ENCODE measurements at places on chromosomes 12 and 14. TPM values are rescaled to one million over a fixed set of nuclear protein-coding genes. Genes with fewer than 3 reads are reported as not detected.
A peak's percentile ranks its signal among the peaks of the same experiment; 100 is the strongest.

DNA sequence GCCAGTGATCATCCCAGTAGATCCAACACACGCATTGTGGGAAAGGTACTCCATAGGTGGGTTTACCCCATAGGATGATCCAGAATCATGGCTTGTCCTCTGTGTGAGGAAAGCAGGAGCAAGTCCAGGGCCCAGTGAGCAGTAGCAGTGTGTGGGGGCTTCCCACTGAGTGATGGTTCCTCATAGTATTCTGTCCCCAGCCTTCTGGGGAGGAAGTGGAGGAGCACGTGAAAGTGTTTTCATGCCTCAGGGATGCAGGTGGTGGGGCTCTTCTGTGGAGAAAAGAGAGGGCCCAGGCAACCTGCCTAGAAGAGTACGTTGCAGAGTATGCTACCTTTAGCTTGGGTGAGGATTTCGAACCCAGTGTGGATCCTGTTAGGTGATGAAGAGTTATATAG is 56.5 kb downstream of the SUSD6 start:
- DNase-seq: no peak

GRCh38 chr12:58481811-58482210 is 438.5 kb downstream of the LRIG3 start:
- no peak for DNase-seq

The AJUBA gene
- 67.6 TPM for total RNA-seq

The RAPGEF3 gene
- total RNA-seq: 0.83 TPM

- DNase-seq: no peak
Measured at GRCh38 chr14:49280566-49280965, 305.6 kb downstream of the RPS29 start.

DNA sequence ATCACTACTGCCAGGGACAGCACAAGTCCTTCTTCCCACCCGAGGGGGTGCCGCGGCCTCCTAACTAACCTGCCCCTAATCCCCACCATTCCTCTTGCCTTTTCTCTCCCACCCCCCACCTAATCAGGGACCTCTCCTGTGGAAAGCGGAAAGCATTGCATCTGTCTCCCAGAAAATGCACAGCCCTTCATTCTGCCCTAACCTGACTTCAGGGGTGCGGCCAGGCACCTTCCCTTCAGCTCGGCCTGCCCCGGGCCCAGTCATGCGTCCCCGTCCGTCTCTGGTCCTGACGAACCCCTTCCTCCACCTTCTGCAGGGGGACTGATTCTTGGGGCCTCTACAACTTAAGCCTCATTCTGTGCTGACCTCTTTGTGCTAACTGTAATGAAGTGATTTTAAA is 43.9 kb upstream of the TRAF3 start:
- DNase-seq: no peak

DNA sequence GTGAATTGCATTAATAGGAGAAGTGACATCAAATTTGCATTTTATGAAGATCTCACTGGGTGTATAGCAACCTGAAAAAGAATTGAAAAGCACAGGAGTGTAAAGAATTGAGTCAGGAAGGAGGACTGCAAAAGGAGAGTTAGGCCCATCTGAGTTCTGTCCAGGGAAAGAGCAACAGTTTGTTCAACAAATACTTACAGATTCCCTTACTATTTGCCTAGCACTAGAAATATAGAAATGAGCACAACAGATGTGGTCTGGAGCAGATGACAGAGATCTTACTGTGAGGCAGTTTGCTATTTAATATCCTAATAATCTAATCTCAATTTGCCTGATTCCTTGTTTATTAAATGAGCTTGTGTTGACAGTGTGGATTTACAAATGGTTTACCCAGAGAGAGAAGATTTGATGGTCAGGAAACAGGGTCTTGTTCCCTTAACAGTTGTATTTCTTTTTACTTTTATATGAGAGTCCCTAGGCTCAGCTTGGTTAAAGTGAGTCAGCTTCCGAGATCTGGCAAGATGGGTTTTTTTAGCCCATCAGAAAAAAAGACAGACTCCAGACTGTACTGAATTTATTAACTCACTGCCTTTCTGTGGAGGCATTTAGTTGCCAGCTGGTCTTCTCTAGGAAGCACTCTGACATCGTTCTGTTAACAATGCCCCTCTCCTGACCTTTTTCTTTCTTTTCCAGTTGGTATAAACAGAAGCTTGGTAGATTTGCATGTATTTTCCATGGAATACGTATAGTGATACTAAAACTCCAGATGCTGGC is 229.7 kb downstream of the TTC6 start:
- DNase-seq: no peak

GRCh38 chr14:94125659-94126418 is 3.6 kb downstream of the IFI27L2 start:
- no peak for DNase-seq

DNA sequence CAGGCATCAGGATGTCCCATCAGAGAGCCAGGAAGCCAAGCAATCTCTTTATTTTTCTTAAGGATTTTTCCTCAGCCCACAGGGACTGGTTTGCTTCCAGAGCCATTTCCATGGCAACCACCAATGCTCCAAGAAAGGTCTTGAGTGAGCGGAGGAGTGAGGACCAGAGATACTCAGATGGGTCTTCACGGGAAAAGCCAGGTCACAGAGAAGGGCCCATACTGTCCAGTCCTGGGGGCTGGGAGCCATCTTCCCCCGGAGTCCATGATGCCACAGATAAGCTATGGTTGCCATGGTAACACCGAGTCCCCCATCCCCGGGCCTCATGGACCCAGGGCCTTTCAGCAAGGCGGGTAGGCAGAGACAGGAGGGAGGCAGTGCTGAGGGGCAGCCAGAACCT is 28.6 kb downstream of the CMKLR1 start:
- no peak for DNase-seq

- no peak for DNase-seq
Measured at GRCh38 chr12:111798182-111798581, 31.4 kb downstream of the ALDH2 start.

The RTN1 gene
- total RNA-seq: 0.18 TPM

The HIP1R gene
- total RNA-seq: 9.7 TPM

The ZNF705A gene
- not detected for total RNA-seq

GRCh38 chr12:121776190-121777098 is 17.0 kb downstream of the RHOF start:
- peak; percentile 44 for DNase-seq

- DNase-seq: peak; percentile 57
Measured at GRCh38 chr12:51071663-51072062, 11.7 kb downstream of the CSRNP2 start.

DNA sequence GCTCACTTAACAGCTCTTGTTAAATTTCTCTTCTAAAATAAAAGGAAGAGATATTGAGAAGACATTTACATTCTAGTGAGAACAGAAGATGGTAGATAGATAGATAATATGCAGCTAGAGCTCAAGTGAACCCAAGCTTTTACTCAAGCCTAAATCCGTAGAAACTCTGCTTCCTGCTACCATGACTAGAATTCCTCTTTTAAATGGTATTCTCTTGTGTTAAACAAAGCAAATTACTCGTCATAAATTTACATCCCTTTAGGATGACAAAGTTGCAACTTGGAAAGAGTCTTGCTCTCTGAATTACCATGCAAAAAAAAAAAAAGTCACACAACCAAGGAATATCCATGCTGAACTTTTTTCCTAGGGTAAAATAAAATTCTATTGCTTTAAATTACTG is 160.7 kb upstream of the LRFN5 start:
- DNase-seq: no peak

- DNase-seq: no peak
Measured at GRCh38 chr14:78107166-78107565, 63.0 kb upstream of the NRXN3 start.

- no peak for DNase-seq
Measured at GRCh38 chr12:131900397-131900796, 6.0 kb downstream of the ULK1 start.

- DNase-seq: no peak
Measured at GRCh38 chr14:99207456-99207855, 64.5 kb downstream of the BCL11B start.

- DNase-seq: no peak
Measured at GRCh38 chr12:67942724-67943123, 46.5 kb upstream of the IFNG-AS1 start.

Measured in IMR-90 (cell line).